ENCODE measurements at places on chromosomes 1 and 21. TPM values are rescaled to one million over a fixed set of nuclear protein-coding genes. Genes with fewer than 3 reads are reported as not detected.
A peak's percentile ranks its signal among the peaks of the same experiment; 100 is the strongest.

DNA sequence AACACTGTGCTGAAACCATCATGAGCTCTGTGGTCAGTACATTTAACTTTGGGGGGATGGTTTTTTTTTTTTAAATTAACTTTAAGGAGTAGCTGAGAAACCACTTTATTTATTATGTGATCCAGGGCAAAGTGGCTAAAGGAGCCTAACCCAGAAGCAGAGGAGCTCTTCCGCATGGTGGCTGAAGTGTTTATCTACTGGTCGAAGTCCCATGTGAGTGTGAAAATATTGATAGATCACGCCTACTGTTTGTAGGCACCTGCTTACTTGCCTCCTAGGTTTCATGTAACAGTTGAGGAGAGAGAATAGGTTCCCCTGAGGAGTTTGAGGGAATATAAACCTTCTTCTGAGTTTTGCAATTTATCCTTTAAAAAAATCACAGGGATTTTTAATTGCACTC lies 181.4 kb downstream of the ZP4 start:
- DNase-seq = no peak

DNA sequence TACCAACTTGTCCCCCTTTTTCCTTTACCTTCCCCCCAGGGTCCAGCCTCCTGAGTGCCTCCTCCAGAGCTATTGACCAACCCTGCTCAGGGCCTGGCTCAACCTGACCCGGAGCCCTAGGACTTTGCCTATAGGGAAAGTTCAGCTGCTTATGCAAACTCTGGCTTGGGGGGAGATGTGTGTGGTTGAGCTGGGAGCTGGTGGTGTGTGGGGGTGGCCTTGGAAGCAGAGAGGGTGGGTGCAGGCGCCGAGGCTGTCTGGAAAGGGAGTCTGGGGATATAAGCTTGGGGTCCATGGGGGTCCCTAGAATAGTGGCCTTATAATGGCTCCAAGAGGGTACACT lies 14.1 kb downstream of the KCNQ4 start:
- no peak for DNase-seq

DNA sequence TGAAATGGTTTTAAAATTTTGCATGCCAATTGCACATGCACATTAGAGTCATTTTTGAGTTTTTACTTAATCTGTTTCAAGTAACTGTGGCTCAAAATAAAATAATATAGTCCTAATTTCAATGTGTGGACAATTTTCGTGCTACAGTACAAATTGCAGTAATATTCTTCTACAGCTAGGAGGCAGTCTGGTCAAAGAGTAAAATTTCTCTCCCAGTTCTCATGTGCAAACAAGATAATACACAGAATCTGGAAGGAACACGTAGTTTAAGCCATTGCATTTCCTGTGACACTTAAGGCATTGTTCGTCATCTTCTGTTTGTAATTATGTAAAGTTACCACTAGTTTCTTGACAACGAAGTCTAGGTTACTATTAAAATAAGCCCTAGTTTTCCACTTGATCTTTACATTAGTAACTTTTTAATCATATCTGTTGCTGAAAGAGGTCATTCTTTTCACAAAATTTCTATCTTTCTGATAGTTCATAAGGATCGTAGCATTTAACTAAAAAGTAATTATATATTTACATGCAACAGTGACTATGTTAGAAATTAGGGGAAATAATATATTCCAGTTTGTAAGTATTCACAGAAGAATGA lies 28.9 kb downstream of the ODR4 start:
- peak; percentile 79 for DNase-seq

DNA sequence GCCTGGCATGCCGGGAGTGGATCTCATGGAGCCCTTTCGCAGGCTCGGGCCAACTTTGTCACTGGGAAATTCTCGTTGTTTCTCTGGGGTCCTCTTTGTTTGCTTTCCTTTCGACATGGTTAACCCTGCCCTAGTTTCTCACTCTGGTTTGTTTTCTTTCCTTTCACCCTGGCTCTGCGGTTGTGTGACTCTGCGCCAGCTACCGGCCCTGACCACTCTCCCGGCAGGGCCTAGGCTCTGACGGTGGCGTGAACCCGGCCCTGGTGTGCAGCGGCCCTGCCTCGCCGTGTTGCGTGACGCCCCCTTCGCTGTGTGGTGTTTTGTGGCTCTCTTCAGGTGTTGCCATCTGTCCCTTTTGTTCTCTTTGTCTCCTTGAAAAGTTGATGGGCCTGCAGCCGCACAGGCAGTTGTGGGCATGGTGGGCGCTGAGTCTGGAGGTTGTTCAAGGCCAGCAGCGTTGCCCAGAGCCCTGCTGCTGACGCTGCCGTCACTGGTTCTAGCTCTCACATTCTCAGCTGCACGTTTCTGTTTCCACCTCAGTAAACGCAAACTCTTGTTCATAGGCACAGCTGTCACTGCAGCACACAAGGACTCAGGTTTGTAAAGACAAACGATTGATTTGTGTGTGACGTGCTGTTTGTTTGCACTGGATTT lies 64.6 kb upstream of the DIP2A start:
- DNase-seq = no peak

Gene PLK3
- 44.4 TPM for polyA plus RNA-seq

Gene CLCNKA
- not detected for polyA plus RNA-seq

Gene PIK3R3
- polyA plus RNA-seq = 4.9 TPM
